ENCODE measurements at places on chromosomes 7 and 10.
A peak's percentile ranks its signal among the peaks of the same experiment; 100 is the strongest.

- DNase-seq: no peak
These were observed 1.3 kb downstream of the INSYN2A start for GRCh38 chr10:127195041-127195506.

DNA sequence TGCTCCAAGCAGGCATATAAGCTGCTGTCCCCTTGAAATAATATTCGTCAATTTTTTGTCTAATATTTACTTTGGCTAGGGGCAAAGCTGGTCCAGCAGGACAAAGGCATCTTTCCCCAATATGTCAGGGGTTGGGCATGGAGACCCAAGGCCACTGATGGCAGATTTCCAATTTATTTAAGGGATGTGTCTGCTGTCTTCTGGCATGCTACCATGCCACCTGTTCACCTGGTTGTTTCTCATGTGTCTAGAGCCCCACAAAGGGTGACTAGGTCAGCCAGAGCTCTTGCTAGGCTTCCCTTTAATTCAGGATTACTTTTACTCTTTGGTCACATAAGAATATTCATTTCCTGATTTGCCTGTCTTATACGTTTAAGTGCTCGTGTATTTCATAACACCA, 22.1 kb upstream of the SYPL1 start:
- DNase-seq: no peak

DNA sequence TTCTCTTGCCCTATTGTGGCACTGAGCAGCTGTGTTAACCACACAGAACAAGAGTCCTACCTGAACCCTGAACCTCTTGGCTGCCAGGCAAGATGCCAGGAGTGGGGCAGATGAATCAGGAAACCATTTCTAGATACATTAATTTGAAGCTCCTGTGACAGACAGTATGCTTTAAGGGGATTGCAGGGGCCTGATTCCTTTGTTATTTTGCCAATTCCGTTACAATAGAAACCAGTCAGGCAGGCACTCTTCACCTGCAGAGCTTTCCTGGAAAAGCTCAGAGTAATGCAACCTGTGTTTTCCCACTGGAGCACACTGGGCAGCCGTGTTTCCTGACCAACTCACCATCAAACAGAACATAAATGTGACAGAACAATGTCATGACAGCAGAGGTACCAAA, 233.1 kb downstream of the BMPER start:
- peak; percentile 96 for DNase-seq

DNA sequence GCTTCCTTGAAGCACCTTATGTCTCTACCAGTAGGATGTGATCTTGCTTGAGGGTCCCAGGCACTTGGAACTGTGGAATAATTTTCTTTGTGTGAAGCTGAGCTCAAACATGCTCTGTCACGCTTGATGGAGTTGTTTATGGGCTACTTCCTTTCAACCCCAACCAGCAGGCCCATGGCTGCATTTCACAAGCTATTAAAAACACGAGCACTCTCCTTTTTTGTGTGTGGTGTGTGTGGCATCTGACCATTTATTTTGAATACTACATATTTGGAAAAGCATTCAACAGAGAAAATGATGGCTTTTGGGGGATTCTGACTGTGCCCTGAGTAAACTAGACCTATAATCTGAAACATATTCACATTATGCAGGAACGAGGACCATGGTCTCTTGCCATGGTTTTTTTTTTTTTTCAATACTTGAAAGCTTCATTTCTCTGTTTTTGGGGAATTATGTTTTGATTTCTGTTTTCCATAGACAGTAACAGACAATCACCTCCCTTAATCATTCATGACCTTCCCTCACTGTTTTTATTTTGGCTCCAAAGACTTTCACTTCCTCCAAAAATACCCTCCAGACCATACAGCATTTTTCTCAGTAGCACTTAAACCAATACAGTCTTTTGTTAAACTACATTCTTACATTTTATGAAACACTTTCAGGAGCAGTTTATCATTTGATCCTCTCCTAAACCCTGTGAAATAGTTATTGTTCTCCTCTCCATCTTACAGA, 233.6 kb upstream of the BMPER start:
- DNase-seq: peak; percentile 41

DNA sequence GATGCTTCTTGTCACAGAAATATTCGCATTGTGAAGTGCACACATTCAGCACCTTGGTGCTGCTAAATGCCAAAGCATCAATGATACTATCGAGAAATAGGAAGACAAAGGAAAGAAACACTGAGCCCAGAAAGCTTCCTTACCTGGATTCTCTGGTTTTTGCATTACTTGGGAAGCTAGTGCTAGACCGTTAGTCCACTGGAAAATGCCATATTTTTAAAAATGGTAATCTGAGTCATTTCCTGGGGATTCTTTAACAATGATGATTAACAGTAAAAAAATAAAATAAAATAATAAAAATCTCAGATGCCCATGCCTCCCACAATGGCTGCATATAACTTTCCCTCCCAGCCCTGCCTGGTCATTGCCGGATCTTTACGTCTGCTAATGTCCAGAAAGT, 420.1 kb upstream of the MGMT start:
- DNase-seq: no peak

- DNase-seq: no peak
These were observed 12.0 kb upstream of the AQP1 start for GRCh38 chr7:30899630-30900029.

- DNase-seq: peak; percentile 50
These were observed 83.7 kb upstream of the BET1 start for GRCh38 chr7:94087664-94088352.

DNA sequence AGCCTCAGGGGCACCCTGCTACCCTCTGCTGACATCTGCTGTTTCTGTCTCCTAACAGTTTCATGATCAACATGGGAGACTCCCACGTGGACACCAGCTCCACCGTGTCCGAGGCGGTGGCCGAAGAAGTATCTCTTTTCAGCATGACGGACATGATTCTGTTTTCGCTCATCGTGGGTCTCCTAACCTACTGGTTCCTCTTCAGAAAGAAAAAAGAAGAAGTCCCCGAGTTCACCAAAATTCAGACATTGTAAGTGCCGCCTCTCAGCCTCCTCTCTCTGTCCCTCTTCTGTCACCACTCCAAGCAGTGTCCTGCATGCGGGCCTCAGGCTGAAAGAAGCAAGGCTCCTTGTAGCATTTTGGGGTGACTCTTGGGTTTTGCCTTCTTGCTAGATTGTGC, 39.0 kb downstream of the POR start:
- DNase-seq: no peak

- no peak for DNase-seq
These were observed 1.7 kb downstream of the GRM8 start for GRCh38 chr7:127251036-127251464.

DNA sequence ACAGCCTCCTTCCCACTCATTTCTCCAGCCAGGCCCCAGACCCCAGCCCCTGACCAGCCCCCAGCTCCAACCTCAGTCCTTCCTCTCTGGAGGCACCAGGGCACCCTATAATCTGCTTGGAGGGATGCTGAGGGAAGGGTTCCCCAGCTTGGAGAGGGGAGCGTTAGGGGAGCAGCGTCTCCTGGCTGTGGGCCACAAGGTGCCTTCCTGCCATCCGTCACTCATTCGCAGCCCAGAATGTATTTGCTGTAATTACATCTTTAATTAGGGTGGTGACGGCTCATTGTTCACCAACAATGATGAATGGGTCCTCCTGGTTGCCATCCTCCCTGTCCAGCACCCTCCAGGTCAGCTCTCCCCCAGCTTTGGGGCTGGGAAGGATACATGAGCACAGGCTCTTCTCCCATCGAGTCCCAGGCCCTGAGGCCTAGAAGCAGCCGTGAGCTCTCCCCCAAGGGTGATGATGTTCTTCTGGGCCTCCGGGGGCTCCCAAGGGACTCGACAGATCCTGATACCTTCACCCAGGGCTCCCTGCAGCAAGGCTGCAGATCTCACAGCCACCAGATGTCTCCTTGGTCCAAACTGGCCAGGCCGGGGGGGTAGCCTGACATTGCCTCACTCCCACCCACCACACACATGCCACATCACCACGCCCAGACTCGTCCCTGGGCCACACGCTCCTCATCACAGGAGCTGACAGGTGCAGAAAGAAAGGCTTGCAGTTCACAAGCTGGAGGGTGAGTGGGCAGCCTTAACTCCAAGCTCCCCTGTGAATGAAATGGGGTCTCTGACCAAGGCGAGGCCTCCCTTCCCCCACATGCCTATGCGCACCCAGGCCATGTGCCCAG, 26.8 kb downstream of the POLL start:
- no peak for DNase-seq

DNA sequence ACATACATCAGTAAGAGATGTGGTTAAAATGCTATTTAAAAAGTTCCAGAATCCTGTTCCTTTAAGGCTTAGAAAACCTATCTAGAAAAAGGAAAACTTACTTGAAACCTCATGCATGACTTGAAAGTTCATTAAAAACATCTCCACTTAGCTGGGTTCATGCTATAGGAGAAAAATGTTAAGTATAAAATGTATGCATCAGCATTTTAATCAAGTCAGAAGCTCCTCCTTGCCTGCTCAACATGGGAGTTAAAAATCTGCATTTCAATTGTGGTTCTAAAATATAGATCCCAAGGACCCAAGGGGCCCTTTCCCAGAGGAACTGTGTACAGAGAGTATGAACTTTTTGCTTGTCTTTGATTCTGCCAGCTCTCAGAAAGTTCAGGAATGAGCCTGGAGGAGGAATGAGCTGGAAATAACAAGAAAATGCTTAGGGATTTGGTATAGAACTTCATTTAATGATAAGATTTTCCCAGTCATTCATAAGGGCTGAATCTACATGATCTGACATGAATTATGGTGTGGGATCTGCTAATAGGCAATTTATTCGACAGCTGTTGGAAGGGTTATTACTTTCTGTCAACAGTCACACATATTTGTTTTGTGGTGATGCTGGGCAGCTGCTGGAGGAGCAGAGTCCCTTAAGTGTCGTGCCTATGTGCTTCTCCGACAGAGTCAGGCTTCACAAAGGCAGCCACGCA, 85.6 kb upstream of the MTPN start:
- DNase-seq: peak; percentile 56

- DNase-seq: peak; percentile 68
These were observed 5.4 kb downstream of the MBLAC1 start for GRCh38 chr7:100132126-100132525.

GRCh38 chr7:144404946-144405345, 1.5 kb upstream of the NOBOX start:
- DNase-seq: no peak

GRCh38 chr7:24388212-24388611, 104.2 kb downstream of the NPY start:
- no peak for DNase-seq

- DNase-seq: no peak
These were observed 1.5 kb upstream of the RALA start for GRCh38 chr7:39621784-39622411.

- no peak for DNase-seq
These were observed 311.2 kb upstream of the SEMA3D start for GRCh38 chr7:85498031-85498430.

GRCh38 chr7:110105840-110106239, 985.1 kb upstream of the LRRN3 start:
- no peak for DNase-seq

DNA sequence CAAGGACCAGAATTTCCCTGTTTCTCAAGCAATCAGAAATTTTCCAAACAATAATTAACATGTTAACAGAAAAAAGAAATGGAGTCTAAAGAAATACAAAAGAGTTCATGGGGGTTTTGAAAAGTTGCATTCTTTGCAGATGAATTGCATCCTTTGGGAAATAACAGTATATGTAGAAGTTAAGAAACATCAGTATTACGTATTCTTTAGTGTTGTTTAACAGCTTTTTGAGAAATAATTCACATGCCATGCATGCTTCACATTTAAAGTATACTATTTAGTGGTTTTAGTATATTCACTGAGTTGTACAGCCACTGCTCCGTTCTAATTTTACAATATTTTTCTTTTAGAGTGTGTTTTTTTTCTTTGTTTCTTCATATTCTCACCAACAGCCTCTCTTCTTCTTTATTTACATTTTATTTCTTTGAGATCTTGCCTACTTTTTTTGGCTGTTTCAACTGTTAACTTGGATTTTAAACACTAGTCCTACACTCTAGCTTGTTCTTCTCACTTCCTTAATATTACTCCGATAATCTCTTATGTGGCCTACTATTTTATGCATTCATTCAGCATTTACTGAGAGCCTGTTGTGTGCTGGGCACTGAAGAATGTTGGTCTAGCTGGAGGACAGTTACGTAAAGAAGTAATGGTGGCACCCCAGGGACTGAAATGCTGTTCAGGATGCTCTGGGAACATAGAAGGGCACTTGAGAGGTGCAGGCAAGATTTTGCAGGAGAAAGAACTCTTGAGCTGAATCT, 330.1 kb downstream of the EXOC4 start:
- DNase-seq: no peak

DNA sequence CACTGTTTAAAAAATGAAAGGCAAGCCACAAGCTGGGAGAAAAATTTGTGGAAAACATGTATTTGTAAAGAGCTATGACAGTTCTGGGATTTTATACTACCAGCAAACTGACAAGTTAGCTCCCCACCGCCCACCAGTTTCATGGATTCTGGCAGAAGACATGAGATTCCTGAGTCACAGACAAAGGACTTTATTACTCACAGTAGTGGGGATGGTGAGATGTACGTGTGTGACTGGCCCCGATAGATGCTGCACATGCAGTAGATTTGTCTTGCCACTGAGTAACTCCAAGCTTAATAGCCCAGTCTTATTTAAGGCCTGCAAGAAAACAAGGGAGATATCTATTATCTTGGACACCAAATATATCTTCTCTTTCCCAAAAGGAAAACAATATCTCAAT, 281.7 kb downstream of the AHR start:
- no peak for DNase-seq

DNA sequence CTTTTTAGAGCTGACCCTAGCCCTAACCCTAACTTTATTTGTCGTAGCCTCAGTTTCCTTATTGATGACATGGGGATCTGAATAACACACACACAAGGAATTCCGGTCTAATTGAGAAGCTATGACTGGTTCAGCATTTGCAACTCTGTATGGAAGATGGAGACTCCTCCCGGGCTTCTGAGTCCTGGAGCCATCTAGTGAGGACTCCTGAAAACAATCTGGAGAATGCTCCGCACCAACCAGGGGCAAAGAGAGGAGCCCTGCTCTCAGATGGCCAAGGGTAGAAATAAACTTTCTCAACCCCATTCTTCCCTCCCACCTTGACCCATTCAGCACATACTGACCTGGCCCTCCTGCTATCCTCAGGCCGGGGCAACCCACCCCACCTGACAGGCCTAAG, 26.4 kb downstream of the MBL2 start:
- no peak for DNase-seq

- no peak for DNase-seq
These were observed 109.3 kb downstream of the UBE2H start for GRCh38 chr7:129843365-129843898.

DNA sequence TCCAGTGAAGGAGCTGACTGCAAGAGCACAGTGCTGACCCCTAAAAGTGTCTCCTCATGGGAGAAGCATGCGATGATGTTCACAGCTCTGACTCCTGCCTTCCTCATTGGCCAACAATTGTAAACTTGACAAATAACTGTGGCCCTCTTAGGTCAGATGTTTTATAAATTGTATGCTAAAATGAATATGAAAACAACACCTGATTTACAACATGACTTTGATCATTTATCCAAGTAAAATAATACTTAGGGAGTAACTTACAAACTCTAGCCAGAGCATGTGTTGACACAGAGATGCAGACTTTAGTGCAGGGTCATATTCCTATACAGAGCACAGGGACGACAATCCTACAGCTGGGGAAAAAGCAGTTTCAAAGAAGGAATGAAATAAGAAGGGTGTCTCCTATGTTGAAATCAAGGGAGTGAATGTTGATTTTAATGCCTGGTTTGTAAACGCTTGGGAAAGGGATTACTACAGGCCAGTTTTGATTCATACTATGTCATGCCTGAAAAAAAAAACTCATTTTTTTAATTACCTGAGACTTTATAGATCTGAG, 391.4 kb upstream of the AKR1E2 start:
- DNase-seq: no peak

GRCh38 chr7:99642027-99642426, 25.3 kb downstream of the ZSCAN25 start:
- no peak for DNase-seq

GRCh38 chr10:6255548-6256061, 52.9 kb downstream of the PFKFB3 start:
- no peak for DNase-seq
